ENCODE measurements at places on chromosomes 1 and 21. TPM values are rescaled to one million over a fixed set of nuclear protein-coding genes. Genes with fewer than 3 reads are reported as not detected.

- H3K4me3 ChIP-seq, result no peak overlapping the region
- H3K27me3 ChIP-seq, result no peaks in the 10 kb centered on the region
- H3K27ac ChIP-seq, result no peak overlapping the region
- DNase-seq, result no peak
These were observed 27.6 kb downstream of the TTC39A start for GRCh38 chr1:51302746-51303145.

Gene VTCN1
- 0.64 TPM for total RNA-seq

- H3K36me3 ChIP-seq, result no peaks in the 10 kb centered on the region
- no peak overlapping the region for H3K27ac ChIP-seq
- no peak overlapping the region for H3K4me3 ChIP-seq
- H3K27me3 ChIP-seq, result no peaks in the 10 kb centered on the region
These were observed 1.0 kb downstream of the CORT start for GRCh38 chr1:10450836-10451235.

Gene SARS1
- total RNA-seq, result 108 TPM

DNA sequence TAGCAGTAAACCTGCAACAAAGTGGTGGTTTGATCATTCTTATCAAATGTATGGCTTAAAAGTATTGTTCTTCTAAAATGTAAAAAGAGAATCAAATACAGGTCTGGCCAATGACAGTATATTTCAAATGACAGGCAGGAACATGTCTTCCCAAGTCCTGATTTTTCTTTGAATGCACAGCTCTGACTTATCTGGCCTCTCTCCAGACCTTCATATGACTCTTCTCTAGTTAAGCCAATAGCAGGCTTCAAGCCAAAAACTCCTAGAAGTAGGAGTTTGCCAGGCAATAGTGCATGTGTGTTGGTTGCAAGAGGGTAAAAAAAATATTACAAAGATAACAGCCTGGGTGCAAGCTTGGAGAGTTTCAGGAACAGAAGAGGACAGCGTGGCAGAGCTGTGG, 345.5 kb downstream of the SMYD3 start:
- DNase-seq, result no peak
- H3K27me3 ChIP-seq, result no peaks in the 10 kb centered on the region
- H3K4me1 ChIP-seq, result no peaks in the 10 kb centered on the region
- no peaks in the 10 kb centered on the region for H3K36me3 ChIP-seq
- H3K27ac ChIP-seq, result no peak overlapping the region
- no peak overlapping the region for H3K4me3 ChIP-seq

- H3K36me3 ChIP-seq, result no peaks in the 10 kb centered on the region
- no peaks in the 10 kb centered on the region for H3K27me3 ChIP-seq
- H3K4me1 ChIP-seq, result no peaks in the 10 kb centered on the region
- H3K27ac ChIP-seq, result no peak overlapping the region
- DNase-seq, result no peak
These were observed 340.0 kb upstream of the DUSP10 start for GRCh38 chr1:222081859-222082258.

Gene PTPN7
- total RNA-seq, result 0.79 TPM

Gene GPR3
- 1.9 TPM for total RNA-seq

Gene GPR153
- 5.6 TPM for total RNA-seq

Gene GPR37L1
- total RNA-seq, result 0.21 TPM

GRCh38 chr1:63793741-63794240, 20.0 kb downstream of the ROR1 start:
- no peaks in the 10 kb centered on the region for H3K27me3 ChIP-seq
- H3K4me1 ChIP-seq, result no peaks in the 10 kb centered on the region
- no peak for DNase-seq
- no peak overlapping the region for H3K4me3 ChIP-seq
- no peaks in the 10 kb centered on the region for H3K36me3 ChIP-seq

Gene OR2L8
- not detected for total RNA-seq

- H3K36me3 ChIP-seq, result no peaks in the 10 kb centered on the region
- DNase-seq, result no peak
- no peaks in the 10 kb centered on the region for H3K27me3 ChIP-seq
- peaks cover under 1% of the 10 kb centered on the region for H3K4me1 ChIP-seq
- H3K4me3 ChIP-seq, result no peak overlapping the region
- no peak overlapping the region for H3K27ac ChIP-seq
These were observed 40.4 kb downstream of the MTR start for GRCh38 chr1:236835491-236835890.

Gene KRTAP11-1
- not detected for total RNA-seq

Data from uterus (tissue), 4 donors.